Colonic mucosa (tissue), 4 donors: ENCODE measurements at places on chromosomes 16 and 17. TPM values are rescaled to one million over a fixed set of nuclear protein-coding genes. Genes with fewer than 3 reads are reported as not detected.

DNA sequence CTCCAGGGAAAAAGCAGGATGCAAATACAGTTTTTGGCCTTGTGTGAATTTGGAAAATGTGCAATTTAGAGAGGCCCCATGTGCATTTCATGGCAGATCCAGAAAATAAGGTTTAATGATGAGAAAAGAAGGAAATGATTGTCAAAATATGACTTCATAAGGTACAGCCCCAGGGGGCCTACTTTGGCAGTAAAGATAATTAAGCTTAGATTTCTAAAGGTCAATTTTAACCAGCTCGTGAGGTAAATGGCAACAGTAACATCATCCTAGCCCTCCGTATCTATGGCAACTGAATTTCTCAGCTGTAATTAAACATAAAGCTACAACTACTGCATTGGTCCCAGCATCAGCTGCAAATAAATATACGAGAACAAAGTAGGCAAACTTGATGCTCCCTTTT, 30.0 kb upstream of the PRSS54 start:
- DNase-seq: no peak

Gene LGALS3BP
- 635 TPM for total RNA-seq

Gene HGS
- 131 TPM for total RNA-seq

Gene CCDC144A
- 0.13 TPM for total RNA-seq

Gene FBXO39
- total RNA-seq: not detected

DNA sequence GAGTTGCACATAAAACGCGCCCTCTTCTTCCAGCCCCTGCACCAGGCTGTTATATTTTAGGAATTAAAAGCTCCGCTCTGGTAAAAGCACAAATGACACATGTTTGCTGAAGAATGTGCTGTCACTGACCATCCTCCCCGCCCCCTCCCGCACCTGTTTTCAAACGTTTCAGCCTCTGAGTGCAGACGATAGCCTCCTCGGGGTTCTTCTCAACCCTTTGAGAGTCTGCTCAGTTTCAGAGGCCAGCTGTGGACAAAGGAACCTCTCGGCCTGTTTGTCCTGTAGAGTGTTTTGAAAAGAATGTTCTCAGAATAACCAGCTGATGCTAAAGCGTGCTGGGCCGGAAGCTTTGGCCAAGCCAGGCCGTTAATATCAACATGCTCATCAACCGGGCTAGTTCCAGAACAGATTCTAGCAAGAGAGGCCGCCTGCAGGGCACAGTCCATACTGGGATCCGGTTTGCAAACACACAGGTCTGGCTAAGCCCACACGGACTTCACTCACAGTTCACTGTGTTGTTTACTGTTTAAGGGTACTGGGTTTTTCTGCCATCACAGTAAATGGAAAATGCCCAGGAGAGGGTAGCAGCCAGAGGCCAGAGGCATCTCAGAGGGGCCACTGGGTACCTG, 6.4 kb upstream of the CACNG4 start:
- no peak for DNase-seq

GRCh38 chr16:12426122-12426521, 377.6 kb downstream of the CPPED1 start:
- DNase-seq: no peak
